ENCODE measurements at places on chromosomes 3 and 15.
A peak's percentile ranks its signal among the peaks of the same experiment; 100 is the strongest.

DNA sequence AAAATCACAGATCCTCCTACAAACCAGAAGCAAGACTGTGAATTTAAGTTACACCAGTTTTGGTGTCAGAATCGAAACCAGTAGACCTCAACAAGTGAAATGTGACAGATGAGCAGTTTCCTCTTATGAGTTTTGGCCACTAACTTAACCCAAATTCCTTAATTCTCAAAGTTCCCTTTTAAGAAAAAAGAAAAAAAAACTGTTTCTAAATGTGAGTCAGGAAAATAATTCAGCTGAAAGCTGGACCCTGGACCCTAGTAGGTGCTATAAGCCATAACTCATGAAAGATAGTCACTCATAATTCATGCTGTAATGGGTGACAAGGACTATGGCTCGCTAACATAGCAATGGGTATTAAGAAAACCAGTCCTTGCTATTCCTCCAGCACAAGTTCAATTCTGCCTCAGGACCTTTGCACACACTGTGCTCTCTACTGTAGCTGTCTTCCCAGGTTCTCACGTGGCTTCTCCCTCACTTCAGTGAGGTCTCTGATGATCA, 9.0 kb upstream of the THRB start:
- no peak for DNase-seq

DNA sequence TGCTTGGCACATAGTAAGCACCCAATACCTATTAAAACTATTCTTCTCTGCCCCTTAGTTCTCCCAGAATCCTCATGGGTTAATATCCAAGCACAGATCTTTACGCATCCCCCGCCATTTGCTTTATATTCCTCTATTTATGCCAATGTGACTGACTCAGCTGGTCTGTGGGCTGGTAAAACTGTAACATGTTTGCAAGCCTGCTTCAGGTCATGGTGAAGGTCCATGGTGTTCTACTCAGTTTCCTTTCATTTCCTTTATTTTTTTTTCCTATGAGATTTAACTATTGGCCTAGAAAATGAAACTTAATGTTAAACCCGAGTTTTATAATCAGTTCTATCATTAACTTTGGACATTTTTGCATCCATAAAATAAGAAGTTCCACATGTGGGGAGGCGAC, 47.0 kb downstream of the FRMD4B start:
- no peak for DNase-seq

DNA sequence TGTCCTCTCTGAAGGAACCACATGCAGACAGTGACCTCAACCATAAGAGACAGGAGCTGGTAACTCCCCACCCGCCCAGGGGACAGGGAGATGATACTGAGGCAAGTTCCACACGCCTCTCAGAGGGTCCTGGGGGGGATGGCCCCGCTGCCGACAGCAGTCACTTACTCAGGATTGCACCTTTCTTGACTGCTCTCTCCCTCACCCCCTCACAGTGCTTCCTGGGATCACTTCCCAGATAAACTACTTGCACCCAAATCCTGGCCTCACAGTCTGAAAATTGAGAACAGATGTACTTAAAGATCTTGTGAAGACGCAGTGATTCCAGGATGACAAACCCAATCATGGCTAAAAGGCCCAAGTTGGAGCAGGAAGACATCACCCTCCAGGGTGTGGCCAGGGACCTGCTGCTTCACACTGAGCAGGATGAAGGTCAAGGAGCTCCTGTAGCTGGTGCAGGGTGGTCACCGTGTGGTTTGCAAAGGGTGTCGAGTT, 207.6 kb downstream of the ADAMTS17 start:
- DNase-seq, result no peak

- no peak for DNase-seq
Measured at GRCh38 chr3:193403307-193403706, 24.8 kb upstream of the ATP13A5 start.

DNA sequence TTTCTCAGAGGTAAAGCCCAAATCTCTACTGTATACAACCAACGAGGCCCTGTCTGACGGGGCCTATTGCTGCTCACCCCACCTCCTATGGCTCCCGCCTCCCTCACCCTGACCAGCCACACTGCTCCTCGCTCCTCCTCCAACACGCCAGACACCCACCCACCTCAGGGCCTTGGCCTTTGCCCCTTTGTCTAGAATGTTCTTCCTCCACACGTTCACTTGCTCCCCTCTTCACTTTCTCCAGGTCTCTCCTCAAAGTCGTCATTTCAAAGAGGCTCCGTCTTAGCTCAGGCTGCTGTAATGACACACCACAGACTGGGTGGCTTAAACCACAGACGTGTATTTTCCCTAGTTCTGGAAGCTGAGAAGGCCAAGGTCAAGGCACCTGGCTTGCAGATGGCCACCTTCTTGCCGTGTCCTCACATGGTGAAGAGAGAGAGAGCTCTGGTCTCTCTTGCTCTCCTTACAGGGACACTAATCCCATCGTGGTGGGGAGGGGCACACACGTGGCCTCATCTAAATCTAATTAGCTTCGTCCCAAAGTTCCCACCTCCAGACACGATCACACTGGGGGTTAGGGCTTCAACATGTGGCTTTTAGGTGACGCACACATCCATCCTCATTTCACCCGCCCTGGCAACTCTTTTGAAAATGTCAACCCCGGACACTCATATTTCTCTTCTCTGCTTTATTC, 98.2 kb downstream of the TLE3 start:
- no peak for DNase-seq

DNA sequence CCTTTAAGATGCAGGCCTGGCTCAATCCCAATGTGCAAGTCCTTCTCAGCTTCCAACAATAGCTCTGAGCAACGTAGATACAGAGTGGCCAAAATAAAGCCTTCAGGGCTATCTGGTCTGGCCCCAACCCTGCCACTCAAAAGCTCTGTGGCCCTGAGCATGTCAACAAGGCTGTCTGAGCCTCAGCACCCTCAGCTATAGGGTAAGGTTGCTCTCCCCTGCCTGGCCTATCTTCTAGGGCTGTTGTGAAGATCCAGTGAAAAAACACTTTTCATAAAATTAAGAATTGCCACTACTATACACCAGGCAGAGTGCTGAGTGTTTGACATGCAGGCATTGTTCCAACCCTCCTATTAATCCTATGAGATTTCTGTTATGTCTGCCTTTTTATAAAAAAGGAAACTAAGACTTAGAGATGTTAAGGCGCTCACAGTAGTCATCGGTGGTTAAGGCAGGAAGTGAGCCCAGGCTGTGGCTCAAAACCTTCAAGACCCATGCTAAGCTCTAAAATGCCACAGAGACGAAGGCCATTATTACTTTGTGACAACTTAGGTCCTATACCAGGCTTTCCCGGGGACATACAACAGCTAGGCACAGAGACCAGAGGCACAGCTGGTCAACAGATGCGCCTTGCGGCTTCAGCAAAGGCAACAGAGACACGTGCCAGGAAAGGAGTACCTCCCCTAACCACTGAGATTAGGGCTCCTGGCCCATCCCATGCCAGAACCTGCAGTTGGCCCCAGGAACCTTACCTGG, 5.1 kb downstream of the POLG start:
- DNase-seq, result no peak

- DNase-seq, result no peak
Measured at GRCh38 chr3:149227591-149228268, 6.1 kb upstream of the CP start.

- peak; percentile 24 for DNase-seq
Measured at GRCh38 chr15:41018534-41018933, 65.3 kb downstream of the CHAC1 start.

GRCh38 chr3:65992106-65992505, 46.6 kb downstream of the MAGI1 start:
- DNase-seq, result no peak
